Stimulated activated CD4-positive, alpha-beta T cell treated with anti-CD3 and anti-CD28 coated beads, TNF-alpha, amount 100 ng/mL, for 24 hours (primary cell): ENCODE measurements at places on chromosomes 3 and 15.

DNA sequence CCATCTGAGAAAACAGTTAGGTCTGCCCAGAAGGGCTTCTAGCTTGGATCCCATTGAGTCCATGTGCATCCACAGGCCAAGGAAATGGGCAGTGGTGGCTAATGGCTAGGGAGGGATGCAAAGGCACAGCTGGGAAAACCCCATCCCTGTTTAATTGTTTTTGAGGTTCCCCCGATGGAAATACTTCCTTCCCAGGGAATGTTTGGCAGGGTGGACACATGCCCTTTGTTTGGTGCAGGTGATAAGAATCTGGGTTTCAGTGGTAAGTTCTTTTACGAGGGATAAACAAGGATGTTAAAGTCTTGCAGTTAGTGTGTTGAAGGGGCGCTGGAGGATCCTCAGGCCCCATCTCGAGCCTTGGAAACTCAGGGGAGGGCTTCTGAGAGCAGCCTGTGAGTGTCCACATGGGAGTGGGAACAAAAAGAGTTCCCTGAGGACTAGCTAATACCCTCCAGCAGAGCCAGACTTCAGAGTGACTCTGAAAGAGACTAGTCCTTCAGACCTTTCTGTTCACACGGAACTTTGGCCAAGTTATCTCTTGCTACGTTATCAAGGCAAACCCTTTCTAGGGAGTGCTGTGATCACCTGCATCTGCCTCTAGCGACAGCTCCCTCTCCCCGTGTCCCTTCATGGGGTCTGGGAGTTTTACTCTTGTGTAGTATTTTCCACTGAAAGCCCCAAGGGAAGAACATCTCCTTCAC lies 17.4 kb downstream of the PTPRG start:
- no peak for DNase-seq

GRCh38 chr3:136856665-136857064 lies 5.3 kb upstream of the NCK1 start:
- DNase-seq = no peak

GRCh38 chr15:26083896-26084295 lies 220.8 kb upstream of the ATP10A start:
- no peak for DNase-seq

DNA sequence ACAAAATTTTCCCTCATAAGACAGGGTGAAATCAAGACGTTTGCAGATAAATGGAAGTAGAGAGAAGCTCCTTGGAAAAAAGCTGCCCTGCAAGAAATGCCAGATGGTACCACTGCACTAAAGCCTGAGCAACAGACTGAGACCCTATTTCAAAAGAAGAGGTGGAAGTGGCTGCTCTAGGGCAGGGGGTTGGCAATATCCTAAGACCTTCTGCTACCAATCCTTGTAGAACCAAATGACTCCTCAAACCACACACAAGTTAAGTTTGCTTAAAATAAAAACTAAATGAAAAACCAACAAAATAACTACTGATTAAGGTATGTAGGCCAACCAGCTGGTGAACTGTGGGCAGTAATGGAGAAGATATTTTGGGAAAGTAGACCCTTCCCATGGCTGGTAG lies 21.3 kb downstream of the RAB43 start:
- DNase-seq = no peak

- no peak for DNase-seq
These were observed 40.9 kb downstream of the HDC start for GRCh38 chr15:50224606-50225005.

DNA sequence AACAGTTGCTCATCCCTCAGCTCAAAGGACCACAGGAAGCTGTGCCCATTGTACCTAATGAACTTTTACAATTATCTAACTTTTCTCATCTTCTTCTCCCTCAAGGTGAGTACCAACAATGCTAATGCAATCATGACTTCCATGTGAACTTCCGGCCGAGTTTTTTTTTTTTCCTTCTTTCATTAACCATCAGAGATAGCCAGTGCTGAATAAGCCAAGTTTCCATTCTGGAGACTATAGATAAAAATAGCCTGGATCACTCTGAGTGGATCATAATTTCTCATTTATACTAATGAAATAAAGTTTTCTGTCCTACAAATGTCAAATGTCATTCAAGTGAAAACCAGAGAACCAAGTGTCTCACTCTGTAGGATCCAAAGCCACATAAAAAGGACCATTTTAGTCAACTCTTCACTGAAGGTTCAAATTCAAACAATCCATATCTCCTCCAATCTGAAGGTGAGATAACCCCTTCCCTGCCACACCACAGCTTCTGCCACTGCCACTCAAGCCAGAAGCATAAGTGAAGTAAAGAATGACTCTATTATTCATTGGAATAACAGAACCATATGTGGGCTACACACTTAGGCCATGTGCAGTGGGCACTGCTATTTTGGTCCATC lies 5.5 kb downstream of the SUMF1 start:
- DNase-seq = no peak

DNA sequence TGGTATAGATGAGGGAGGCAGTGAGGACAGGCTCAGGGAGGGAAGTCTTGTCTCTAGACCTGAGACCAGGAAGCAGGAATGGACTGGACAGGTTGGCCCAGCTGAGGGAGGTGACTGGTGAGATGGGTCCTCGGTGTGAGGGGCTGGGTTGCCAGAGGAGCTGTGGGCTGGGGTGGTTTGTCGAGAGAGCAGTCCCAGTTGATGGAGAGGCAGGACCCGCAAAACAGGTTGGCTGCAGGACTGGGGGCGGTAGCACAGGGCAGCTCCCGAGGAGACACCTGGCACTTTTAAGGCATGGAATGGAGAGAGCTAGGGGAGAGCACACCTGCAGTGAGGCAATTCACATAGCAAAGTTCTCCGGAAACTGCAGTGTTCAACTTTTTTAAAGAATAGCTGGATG lies 14.7 kb downstream of the IGF1R start:
- DNase-seq = no peak

- no peak for DNase-seq
These were observed 11.4 kb downstream of the TICRR start for GRCh38 chr15:89586651-89587050.

DNA sequence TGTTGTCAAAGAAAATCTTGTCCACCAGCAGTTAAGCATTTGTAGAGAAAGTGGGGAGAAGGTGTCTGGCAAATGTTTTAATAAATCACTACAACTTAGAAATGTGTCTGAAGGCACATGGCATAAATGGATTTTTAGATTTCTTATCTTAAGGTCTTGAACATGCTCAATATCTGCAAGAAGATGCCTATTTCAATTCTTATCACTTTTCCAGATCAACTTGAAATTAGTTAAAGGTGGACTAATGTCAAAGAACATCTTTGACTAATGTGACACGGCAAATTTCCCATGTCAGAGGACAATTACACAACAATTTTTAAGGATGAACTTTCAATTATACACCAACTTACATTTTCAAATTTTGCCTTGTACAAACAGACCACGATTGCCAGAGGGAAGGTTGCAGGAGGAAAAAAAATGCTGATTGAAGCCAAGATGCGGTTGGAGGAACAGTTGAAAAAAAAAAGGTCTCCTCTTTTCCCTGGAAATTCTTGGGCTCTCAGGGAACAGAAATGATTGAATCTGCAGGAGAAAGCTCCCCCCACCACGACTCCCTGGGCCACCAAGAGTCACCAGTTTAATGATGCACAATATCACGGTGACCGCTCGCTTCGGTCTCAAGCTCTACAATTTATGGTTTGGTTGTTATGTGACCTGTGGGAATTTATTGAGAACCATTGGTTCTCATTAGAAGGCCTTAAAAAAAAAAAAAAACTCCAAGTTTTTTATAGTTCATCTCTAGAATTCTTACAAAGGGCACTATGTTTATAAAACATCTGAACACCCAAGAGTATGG lies 507.6 kb upstream of the ADAMTS9 start:
- no peak for DNase-seq

DNA sequence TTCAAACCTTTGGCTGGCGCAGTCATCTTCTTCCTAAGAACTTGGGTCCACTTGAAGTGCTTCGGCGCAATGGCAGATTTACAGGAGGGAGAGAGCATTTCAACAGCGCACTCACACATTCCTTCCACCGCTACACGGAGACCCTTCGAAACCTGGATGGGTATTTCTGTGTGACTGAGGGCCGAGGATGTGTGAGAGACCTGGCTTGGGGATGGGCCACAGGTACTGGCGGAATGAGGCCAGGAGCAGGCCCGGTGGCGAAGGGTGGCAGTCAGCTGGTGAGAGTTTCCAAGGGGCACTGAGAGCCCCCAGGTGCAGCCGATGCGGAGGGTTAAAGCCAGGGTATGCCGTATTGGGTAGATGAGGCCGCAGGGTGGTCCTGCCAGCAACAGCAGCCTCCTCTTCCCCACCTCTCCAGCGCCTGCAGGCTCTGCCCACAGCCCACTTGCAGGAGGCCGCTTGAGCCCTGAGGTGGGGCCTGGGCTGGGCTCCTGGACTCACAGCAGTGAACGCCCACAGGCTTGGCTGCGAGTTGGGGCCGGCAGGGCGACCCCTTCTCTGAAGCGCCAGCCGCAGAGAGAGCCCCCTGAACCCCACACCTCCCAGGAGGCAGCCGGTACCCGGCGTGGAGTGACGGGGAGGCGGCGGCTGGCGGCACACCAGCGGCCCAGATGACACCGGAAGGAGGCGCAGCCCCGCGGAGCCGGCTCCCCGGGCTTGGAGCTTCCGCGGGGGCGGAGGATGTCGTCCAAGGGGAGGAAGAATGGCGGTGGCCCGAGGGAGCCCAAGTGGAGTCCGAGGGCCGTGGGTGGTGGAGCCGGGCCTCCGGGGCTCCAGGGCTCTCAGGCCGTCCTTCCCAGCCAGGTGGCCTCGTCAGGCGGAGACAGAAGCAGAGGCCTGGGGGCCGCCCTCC lies 166.5 kb downstream of the NSMCE3 start:
- no peak for DNase-seq

GRCh38 chr3:8416965-8417364 lies 84.7 kb upstream of the LMCD1 start:
- no peak for DNase-seq

GRCh38 chr3:66744986-66745385 lies 244.2 kb upstream of the LRIG1 start:
- DNase-seq = no peak

DNA sequence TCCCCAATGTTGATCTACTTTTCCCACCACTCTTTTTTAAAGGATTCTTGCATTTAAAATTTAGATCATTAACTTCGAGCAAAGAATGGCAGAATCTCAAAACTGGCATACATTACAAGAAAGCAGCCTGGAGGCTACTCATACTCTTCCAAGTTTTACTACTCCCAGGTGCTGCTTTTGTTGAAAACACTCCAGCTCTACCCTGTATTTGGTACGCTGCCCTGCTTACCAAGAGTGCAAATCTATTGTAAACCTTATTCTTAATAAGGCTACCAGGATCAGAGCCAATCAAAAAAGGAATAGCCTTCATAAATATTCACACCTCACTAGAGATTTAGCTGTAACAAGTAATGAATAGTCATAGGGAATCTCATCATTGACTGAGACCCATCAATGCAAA lies 11.6 kb upstream of the CNTN3 start:
- DNase-seq = no peak

GRCh38 chr15:35680951-35681350 lies 135.0 kb upstream of the DPH6 start:
- no peak for DNase-seq

- no peak for DNase-seq
These were observed 18.4 kb upstream of the LRRK1 start for GRCh38 chr15:100900795-100901169.

GRCh38 chr15:101481381-101481705 lies 8.2 kb downstream of the PCSK6 start:
- no peak for DNase-seq

DNA sequence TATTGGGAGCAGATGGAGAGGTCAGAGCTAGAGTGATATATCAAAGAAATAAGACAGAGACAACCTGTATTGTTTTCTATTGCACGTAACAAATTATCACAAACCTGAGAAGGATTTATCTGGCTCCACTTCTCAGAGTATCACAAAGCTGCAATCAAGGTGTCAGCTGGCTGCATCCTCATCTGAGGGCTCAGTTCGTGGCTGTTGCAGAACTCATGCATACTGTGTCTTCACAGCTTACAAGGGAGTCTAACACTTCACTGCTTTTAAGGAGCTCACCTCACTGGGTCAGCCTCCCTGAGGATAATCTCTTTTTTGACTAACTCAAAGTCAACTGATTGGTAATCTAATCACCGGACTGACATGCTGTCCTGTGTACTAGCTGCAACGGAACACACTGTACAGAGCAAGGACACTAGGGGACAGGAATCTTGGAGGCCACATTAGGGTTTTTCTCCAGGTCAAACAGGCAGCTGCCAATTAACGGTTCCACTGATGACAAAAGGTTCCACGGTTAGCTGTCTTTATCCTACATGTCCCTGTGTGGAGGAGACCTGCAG lies 1006.8 kb upstream of the SEMA6D start:
- DNase-seq = no peak

DNA sequence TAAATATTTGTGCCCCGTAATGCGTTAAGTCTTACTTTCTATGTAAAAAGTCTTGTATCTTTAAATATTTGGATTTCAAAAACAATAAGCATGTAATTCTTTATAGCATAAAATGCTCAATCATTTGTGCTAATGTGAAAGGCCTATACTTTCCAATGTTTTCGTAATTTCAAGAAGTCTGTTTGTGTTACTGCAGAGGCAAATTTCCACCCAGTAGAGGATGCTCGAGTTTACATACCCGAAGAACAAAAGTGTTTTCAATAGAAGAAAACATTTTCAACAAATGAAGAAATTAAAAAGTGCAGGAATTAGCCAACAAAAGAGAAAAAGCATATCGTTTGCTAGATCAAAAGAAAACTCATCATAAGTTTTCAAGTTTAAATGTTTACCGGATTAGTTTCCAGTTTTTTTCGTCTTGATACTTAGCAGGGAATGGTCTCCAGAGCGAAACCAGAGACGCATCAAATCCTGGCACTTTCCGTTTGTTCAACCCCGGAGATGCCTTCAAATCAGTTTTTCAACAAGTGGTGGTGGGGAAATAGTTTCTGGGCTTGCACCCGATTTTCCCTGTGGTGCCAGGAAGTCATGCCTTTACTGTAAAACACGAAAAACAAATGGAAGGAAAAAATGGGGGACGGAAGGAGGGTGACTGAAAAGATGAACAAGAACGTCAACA lies 1.0 kb downstream of the CGGBP1 start:
- no peak for DNase-seq

DNA sequence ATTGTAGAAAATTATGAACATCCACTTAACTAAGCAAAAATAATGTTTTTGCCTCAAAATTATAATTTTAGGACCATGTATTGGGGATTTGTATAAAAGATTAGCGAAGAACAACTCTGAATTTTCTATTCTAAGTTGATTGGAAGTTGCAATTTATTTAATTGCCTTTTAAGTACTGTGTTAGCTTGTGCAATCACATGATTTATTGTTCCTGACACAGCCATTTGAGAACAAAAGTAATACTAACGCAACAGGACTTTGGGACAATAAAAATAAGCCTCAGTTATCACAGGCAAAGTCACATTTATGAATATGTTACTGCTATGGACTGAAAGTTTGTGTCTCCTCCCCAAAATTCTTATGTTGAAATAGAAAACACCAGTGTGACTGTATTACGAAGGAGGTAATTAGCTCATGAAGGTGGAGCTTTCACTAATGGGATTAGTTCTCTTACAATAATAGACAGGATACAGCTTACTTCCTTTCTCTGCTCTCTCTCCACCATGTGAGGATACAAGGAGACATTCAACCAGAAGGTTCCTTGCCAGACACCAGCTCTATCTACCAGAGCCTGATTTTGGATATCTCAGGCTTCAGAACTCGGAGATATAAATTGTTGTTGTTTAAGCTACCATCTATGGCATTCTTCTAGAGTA lies 745.9 kb downstream of the ZBBX start:
- no peak for DNase-seq

- no peak for DNase-seq
These were observed 17.8 kb downstream of the PRICKLE2 start for GRCh38 chr3:64207289-64208080.
